ENCODE measurements at places on chromosomes 13 and 19.

- peak; percentile 55 for DNase-seq
Measured at GRCh38 chr19:1360818-1361461, 22.8 kb upstream of the NDUFS7 start.

- DNase-seq, result no peak
Measured at GRCh38 chr13:72507416-72508199, 219.8 kb downstream of the MZT1 start.

- DNase-seq, result no peak
Measured at GRCh38 chr13:97142452-97142851, 79.7 kb upstream of the MBNL2 start.

GRCh38 chr13:66071029-66071428 lies 1159.1 kb downstream of the PCDH9 start:
- no peak for DNase-seq

DNA sequence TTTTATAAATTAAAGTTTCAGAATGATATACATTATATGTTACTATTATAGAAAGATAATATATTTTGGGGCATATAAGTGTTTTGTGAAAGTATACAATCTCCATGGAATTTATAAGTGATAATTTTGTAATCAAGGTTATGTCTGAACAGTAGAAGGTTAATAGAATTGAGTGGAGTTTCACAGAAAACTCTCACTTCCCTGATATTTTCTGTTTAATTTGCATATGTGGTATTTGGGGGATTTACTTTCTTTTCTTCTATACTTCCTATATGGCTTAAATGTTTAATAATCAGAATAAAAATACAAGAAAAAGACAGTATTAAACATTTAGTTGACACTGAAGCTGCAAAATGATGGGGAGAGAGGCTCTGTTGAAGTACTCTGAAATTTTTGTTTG lies 848.5 kb downstream of the DACH1 start:
- no peak for DNase-seq

- DNase-seq, result no peak
Measured at GRCh38 chr19:50869479-50869878, 3.8 kb upstream of the KLK2 start.

DNA sequence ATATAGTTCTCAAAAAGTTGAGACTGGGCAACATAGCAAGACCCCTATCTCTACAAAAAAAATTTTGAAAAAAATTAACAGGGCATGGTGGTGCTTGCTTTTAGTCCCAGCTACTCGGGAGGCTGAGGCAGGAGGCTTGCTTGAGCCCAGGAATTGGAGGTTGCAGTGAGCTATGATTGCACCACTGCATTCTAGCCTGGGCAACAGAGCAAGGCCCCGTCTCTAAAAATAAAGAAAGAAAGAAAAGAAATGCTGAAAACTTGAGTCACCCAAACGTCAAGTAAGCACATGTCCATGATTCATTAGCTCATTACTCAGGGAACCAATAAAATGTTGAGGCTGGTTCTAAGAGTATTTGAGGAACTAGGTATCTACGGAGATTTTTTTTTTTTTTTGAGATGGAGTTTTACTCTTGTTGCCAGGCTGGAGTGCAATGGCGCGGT lies 33.9 kb upstream of the SEMA6B start:
- no peak for DNase-seq

GRCh38 chr19:27892500-27892899 lies 1320.5 kb downstream of the UQCRFS1 start:
- DNase-seq, result no peak

DNA sequence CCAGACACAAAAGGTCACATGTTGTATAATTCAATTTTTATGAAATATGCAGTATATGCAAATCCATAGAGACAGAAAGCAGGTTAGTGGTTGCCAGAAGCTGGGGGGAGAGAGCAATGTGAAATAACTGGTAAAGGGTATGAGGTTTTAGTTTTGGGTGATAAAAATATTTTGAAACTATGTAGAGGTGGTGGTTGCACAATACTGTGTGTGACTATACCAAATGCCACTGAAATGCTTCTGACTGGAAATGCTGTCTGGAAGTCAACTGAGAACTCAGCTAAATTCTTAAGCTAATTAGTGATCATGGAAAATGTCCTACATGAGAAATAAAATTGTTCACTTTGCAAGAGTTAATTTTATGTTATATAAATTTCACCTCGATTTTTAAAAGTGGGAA lies 65.3 kb upstream of the RXFP2 start:
- no peak for DNase-seq

- peak; percentile 83 for DNase-seq
Measured at GRCh38 chr13:68727798-68728197, 1379.8 kb upstream of the ATXN8OS start.

GRCh38 chr19:33621065-33621785 lies 528 bp upstream of the CHST8 start:
- DNase-seq, result no peak

- DNase-seq, result no peak
Measured at GRCh38 chr13:102983496-102983895, 82.7 kb downstream of the SLC10A2 start.

DNA sequence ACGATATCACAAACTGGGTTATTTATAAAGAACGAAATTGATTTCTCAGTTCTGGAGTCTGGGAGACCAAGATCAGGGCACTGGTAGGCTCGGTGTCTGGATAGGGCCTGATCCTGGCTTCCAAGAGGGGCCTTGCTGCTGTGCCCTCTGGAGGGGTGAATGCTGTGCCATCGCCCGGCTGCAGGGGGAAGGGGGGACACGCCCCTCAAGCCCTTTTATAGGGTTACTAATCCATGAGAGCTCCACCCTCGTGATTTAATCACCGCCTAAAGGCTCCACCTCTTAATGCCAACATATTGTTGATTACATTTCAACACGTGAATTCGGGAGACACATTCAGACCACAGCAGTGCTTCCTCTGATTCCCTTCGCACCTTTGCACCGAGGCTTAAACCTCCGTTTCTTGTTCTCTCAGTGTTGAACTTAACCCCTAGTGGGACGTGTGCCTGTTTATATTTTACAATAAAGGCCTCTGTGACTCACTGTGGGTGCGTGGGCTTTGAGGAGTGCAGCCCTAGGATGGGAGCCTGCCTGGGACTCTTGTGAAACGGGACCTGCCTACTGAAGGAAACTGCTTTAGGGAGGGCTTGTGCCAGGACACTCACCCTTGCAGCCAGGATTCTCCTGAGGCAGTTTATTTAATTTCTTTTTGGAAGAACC lies 52.4 kb upstream of the SPATA13 start:
- no peak for DNase-seq

Measured in NCI-H1092 treated with DMSO at 0.1 percent for 48 hours (cell line).